NCI-H1930 (cell line): ENCODE measurements at places on chromosomes 2 and 18.
A peak's percentile ranks its signal among the peaks of the same experiment; 100 is the strongest.

- no peak for DNase-seq
Observed at GRCh38 chr2:86577817-86578456, 14.7 kb upstream of the CHMP3 start.

- no peak for DNase-seq
Observed at GRCh38 chr2:85071096-85071495, 62.1 kb upstream of the TCF7L1 start.

- DNase-seq, result no peak
Observed at GRCh38 chr18:24015639-24016631, 1.4 kb downstream of the TTC39C start.

GRCh38 chr2:20641123-20641985, 9.5 kb downstream of the HS1BP3 start:
- DNase-seq, result no peak

GRCh38 chr2:104200533-104201168, 653.3 kb upstream of the POU3F3 start:
- no peak for DNase-seq

DNA sequence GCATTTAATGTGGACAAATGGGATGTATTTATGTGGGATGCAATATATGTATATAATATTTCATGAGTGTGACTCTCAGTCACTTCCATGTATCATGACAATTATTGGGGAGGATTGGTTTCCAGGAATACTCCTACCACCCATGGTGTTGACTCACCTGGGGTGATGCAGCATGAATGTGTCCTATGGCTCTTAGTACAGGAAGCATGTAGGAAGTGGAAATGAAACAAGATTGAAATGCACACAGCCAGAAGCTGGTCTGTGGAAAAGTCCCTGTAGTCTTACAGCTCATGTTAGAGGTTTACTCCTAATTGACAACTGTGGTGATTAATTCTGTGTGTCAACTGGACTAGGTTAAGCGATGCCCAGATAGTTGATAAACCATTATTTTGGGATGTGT, 89.3 kb upstream of the HAAO start:
- no peak for DNase-seq

DNA sequence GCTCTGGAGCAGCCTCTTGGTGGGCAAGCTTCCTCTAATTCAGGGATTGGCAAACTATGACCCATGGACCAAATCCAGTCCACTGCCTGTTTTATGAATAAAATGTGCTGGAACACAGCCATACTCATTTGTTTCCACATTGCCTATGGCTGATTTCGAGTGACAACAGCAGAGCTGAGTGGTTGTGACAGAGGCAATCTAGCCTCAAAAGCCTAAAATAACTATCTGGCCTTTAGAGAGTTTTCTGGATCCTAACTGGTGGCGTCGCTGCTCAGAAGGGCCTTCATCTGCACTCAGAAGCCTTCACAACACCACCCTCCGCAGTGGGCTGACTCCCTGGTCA, 147.1 kb downstream of the CCBE1 start:
- no peak for DNase-seq

GRCh38 chr2:218952160-218952559, 7.3 kb upstream of the CDK5R2 start:
- DNase-seq, result no peak

- no peak for DNase-seq
Observed at GRCh38 chr2:134574611-134575330, 144.0 kb downstream of the TMEM163 start.

DNA sequence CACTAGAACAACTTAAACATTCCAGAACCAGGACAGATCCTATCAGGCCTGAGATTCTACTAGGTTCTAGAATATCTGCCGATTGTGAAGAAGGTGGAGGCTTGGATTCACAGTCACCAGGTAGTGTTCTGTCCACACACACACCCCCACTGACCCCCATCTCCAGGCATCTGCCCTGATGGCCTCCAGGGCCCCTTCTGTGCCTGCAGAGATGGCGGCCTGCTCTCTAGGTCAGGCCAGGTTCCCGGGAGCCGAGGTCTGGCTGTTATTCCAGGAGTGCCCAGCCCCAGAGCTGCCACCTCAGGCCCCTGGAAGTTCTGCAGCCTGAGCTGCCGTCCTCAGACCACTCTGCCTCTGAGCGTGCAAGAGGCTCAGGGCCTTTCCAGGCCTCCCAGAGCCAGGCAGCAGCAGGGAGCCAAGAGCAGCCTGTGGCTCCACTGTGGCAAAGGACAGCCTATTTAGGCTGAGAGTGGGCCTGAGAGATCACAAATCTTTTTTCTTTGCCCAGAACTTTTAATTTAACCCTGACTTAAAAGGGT, 96.2 kb upstream of the ASAP2 start:
- no peak for DNase-seq

DNA sequence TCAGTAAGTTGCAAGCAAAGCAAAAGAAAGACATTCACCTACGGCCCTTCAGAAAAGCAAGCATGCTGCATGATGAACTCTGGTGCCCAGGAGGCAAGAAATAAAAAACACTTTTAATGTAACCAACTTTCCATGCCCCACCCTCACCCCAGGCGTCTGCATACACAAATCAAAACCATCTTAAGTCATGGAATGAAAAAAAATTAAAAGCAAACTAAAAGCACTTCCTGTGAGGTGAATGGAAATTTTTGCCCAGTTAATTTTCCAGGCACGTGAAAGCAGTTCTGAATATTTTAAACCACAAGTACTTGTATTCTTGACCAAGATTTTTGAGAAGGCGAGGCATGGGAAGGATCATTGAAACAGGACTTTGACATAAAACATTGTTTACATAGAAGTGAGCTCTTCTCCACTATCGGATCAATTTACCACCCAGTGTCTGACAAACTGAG, 2.5 kb upstream of the ICOS start:
- DNase-seq, result no peak

GRCh38 chr2:169743549-169743948, 9.9 kb downstream of the KLHL23 start:
- no peak for DNase-seq

GRCh38 chr2:111194835-111195621, 74.3 kb downstream of the BCL2L11 start:
- no peak for DNase-seq

- no peak for DNase-seq
Observed at GRCh38 chr2:219836647-219837177, 209.3 kb downstream of the SLC4A3 start.

DNA sequence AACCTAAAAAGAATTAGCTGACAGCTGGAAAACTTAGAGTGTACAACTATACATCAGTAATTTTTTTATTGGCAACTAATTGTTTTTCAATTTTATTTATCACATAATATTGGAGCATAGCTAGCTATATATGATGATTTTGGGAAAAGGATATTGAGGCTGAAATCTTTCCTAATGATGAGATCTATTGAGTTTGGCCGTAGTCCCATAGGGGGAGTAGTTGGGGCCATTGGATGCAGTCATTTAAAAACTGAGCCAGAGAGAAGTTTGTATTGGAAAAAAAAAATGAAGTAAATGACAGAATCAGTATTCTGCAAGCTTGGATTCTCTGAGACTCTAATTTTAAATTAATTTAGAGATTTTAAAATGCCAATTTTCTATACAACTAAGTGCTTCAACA, 179.8 kb downstream of the LTBP1 start:
- DNase-seq, result no peak

GRCh38 chr2:195732574-195732973, 75.5 kb downstream of the SLC39A10 start:
- DNase-seq, result no peak

DNA sequence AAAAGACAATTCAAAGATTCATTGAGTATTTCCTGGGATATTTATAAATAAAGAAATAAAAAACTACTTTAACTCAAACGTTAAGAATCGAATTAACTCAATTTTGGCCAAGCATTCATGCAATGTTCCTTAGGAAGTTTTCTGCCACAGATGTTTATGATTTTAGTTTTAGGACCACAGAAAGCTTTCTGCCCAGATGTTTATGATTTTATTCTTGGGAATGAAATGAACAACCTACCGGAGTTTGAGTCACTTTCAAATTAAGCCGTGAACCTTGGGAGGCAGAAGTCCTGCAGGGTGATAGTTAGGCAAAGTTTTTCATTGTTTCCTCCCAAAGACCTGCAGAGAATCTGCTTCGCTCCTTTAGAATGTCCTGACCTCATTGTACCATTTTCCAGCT, 34.7 kb upstream of the MBP start:
- no peak for DNase-seq

DNA sequence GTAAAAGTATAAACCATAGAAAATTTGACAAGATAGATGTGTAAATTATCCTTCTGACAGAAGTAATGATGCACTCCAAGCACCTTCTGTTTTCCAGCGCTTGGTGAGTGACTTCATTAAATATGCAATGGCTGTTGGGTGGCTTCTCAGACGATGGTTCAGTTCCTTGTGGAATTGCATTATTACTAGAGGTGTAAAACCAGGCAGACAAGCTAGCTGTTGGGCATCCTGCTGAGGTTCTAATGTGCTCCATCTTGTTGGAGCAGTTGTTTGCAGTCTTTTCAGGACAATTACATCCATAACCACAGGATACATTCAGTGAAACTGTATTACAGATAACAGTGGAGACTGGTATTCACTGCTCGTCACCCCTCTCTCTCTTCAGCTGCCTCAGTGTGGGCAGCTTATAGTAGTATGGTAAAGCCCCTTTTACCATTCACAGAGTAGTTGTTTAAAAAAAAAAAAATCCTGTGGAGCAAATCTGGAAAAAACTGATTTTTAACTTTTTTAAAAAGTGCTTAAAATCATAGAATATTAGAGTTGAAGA, 143.5 kb downstream of the AGPS start:
- DNase-seq, result peak; percentile 93

- no peak for DNase-seq
Observed at GRCh38 chr2:25324905-25325592, 16.7 kb downstream of the DNMT3A start.

DNA sequence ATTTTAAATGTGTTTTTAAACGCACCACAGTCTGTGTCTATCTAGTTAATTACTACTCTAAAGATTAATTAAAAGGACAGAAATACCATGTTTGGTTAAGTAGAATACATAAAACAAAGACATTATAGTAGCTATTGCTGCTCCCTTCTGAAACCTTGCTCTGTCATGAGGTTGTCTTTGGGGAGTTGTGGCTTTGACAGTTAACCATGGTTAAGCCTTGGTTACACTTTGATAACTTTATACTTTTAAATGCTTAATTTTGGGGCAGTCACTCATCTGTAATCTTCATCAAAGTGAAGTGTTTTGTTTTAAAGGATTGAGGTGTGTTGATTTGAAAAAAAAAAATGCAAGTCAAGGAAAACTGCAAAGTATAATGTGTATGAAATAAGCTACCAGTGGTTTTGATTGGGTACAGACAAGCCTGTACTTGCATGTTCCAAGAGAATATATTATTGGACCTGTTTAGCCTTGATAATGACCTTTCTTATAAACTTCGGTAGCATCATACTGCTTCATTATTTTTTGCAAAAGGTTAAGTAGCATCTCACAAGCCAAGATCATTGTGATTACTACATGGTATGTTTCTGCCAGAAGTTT, 29.8 kb upstream of the TBR1 start:
- no peak for DNase-seq

GRCh38 chr2:25068217-25068616, 26.3 kb downstream of the EFR3B start:
- no peak for DNase-seq

DNA sequence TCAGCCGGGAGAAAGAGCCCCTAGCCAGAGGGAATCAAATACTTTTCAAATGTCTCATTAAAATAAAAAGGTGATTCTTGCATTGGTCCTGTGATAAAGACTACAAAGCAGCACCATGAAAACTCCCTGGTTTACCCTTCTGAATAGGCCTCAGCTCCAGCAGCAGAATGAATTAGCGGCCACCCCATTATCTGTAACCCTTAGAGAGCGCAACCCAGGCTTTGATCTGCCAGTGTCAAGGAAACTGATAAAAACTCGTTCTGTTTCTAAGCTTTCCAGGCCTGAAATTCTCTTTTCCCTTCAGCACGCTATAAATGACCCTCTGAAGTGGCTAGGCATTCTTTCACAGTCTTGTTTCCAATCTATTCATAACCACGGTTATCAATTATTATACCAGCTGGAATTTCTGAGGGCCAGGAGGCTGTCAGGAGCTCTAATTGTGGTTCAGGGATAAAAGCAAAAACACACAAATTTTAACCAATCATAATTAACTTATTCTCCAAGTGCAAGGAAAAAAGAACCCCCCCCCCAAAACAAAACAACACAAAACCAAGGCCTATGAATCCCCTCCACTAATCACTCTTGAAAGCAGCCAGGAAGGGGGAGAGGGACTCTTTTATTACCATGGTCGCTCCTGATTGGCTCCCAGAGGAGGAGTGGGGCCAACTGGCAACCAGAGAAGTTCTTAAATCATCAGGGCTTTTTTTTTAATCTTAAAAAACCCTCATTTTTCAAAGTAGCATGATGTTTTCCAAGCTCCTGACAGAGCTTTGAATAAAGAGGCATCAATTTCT, 258.9 kb downstream of the CYRIA start:
- no peak for DNase-seq
